CD4-positive, alpha-beta T cell treated with Interleukin-2 at 100 ng/mL for 4 hours (primary cell): ENCODE measurements at places on chromosomes 4 and X.

GRCh38 chr4:155597281-155597680 lies 69.4 kb upstream of the GUCY1A1 start:
- no peak for DNase-seq

DNA sequence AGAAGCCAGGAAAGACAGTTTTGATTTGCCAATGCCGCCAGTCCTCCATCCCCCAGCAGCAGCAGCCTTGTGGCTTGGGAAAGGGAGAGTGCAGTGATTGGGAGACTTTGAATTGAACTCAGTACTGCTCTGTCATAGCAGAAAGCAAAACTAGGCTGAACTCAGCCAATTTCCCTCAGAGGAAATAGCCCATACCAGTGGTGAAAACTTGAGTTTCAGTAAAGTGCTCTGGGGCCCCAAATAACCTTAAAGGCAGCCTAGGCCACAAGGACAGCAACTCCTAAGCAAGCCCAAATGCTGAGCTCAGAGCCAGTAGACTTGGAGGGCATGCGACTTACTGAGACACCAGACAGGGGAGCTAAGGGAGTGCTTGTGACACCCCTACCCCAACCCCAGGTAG lies 2.0 kb upstream of the PROM1 start:
- DNase-seq: no peak

GRCh38 chr4:120688791-120689190 lies 233.7 kb downstream of the PRDM5 start:
- no peak for DNase-seq

- no peak for DNase-seq
Measured at GRCh38 chr4:177117256-177117655, 192.4 kb upstream of the NEIL3 start.

DNA sequence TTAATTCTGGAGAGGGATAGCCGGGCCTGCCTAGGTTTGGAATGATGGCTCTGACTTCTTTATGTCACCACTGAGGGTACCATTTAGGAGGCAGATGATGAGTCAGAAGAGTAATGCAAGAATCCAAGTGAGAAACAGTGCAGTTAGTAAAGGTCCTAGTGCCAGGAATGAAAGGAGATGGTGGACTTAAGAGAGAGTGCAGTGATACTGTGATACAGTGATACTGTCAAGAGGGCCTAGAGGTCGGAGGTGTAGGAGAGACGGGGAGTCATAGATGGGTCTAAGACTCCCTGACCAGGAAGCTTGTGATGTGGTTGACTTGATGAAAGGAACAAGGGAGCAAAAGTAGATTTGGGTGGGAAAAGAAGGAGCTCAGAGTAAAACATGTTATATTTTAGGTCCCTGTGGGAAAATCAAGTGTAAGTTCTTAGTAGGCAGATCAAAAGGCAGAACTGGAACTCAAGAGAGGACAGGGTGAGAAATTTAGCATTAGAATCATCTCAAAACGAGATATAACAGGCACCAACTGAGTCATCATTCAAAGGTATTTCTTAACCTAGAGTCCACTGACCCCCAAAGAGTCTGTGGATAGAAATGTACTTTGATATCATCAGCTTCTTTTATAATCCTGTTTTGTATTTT lies 85.0 kb downstream of the NFKB1 start:
- peak; percentile 55 for DNase-seq
